NCI-H2029 (cell line): ENCODE measurements at places on chromosomes 1 and 21.

DNA sequence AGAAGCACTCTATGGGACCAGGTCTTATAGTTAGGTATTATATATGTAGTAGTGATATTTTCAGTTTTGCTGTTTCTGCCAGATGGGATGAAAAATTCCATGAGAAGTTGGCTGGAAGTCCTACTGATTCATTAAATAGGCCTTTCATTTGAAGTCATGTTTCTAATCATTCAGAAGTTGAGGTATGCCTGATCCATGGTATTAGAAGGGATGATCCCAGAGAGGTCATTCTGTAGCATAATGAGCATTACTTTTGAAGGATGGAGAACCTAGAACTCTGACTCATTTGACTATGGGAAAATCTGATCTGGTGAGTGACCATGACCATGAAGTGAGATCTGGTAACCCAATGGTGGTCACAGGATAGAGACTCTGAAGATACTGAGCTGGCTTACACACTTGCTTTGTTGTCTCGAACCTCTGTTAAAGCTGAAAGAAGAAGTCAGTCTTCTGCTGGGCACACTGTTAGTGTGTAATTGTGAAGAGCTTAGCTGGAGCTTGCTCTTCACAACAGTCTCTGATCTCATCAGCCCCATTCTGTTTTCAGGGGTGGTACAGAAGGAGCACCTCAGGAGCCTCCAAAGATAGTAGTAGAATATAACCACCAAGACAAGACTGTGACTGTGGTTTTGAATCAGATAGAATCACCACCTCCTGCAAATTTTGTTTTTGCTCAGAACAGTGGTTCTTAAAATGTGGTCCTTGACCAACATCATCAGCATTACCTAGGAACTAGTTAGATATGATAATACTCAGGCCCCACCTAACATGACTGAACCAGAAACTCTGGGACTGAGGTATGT lies 9.0 kb downstream of the MGST3 start:
- DNase-seq, result no peak

GRCh38 chr1:8718850-8719361 lies 98.5 kb downstream of the RERE start:
- no peak for DNase-seq

DNA sequence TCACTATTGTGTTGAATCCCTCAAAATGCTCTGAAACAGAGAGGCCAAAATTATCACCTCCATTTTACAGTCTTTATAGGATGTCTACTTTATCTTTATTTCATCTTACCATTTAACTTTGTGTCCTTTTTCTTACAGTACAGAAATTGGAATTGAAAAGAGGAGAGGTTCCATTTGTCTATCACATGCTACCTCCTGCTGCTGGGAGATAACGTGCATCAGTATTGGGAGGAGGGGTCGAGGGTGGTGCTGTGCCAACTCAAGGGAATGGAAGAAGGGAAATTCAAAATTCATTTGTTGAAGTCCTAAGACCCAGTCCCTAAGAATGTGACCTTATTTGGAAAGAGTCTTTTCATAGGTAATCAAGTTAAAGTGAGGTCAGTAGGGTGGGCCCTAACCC lies 85.3 kb downstream of the HHIPL2 start:
- no peak for DNase-seq

DNA sequence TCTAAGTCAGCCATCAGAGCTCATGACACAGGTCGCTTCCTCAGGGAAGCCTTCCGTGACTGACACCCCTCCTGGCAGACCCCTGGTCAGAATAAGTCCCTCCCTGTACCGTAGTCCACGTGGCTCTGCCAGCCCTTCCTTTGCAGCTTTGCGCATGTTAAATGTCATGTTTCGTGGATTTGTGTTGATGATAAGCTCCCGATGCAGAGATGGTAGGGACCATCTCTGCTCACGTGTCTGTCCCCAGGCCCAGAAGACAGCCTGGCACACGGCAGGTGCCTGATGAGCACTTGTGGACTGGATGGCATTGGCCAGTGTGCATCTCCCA lies 75.9 kb downstream of the DHRS3 start:
- no peak for DNase-seq
